ENCODE measurements at places on chromosomes 16 and 17. TPM values are rescaled to one million over a fixed set of nuclear protein-coding genes. Genes with fewer than 3 reads are reported as not detected.

CA4 gene
- total RNA-seq, result not detected

KRTAP1-5 gene
- total RNA-seq, result not detected

SLC38A8 gene
- total RNA-seq, result not detected

KRTAP9-4 gene
- total RNA-seq, result not detected

NACA2 gene
- not detected for total RNA-seq

TMEM114 gene
- total RNA-seq, result not detected

ARL17A gene
- 24.6 TPM for total RNA-seq

CTRB1 gene
- not detected for total RNA-seq

DNA sequence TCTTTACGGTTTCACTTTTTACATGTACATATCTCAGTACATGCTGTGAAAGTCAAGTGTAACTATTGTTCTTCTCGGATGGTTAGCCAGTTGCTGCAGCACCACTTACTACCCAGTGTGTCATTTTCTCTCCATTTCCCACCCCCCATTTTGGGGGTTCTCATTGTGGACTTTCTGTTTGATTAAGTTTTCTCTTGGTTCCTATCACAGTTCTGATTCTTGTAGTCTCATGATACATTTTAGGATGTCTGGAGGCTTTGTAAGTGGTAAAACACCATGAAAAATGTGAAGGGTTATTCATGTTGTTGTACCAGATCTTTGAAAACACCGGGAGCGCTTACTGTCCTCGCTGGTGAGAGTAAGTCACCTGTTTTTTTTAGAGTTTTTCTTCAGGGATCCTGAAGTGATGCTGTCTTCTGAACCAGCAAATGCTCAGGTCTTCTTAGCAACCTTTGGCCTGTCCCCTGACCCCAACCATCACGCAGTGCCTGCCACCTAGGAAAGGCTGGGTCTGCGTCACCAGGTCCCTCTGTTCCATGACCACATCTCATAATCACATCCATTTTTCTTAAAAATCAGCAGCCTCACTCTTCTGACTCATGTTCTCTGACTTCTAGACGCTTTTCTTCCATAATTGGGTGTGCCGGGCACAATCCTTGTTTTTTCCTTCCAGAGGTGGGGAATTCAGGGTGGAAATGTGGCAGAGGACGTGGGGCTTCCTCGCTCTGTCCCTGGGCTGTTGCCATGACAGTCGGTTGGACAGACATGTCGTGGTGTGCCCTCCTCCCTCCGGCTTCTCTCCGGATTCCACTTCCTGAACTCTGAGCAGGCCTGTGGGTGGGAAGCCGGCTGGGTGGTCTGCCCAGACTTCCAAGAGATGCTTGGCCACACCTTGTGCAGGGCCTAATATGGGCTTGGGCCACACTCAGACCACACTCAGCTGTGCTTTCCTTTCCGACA is 102.6 kb downstream of the NTN1 start:
- H3K36me3 ChIP-seq, result no peaks in the 10 kb centered on the region
- H3K4me1 ChIP-seq, result no peaks in the 10 kb centered on the region
- DNase-seq, result no peak
- no peak overlapping the region for H3K27ac ChIP-seq
- peaks cover 13% of the 10 kb centered on the region for H3K27me3 ChIP-seq

- no peak overlapping the region for H3K27ac ChIP-seq
- no peak overlapping the region for H3K4me3 ChIP-seq
- no peak for DNase-seq
- H3K36me3 ChIP-seq, result peaks cover 6% of the 10 kb centered on the region
- H3K4me1 ChIP-seq, result no peaks in the 10 kb centered on the region
These were observed 72.8 kb downstream of the WWP2 start for GRCh38 chr16:69834807-69835466.

GRCh38 chr17:77491921-77492445 is 351.2 kb downstream of the SEC14L1 start:
- peaks cover 48% of the 10 kb centered on the region for H3K36me3 ChIP-seq
- H3K27me3 ChIP-seq, result no peaks in the 10 kb centered on the region
- no peak for DNase-seq
- peaks cover 12% of the 10 kb centered on the region for H3K4me1 ChIP-seq
- H3K27ac ChIP-seq, result no peak overlapping the region

GRCh38 chr17:78890498-78890897 is 12.5 kb downstream of the CEP295NL start:
- H3K36me3 ChIP-seq, result no peaks in the 10 kb centered on the region
- DNase-seq, result peak; percentile 32
- H3K4me3 ChIP-seq, result no peak overlapping the region

DNA sequence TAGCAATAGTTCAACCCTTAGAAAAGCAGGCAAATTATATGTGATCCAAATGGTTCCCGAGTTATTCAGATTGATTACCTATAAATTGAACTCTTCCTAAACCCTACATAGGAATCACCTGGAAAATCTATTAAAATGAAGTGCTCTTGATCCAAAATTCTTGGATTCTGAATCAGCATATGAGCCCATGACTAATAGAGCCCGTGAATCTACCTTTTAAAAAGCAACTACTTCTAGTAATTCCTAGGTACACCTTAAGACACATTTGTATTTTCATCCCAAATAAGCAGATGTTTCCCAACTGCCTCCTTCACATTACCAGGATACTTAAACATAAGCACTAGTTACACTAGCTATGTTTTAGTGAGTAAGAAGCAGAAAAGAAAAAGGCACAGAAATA is 1171.0 kb upstream of the GOT2 start:
- no peaks in the 10 kb centered on the region for H3K27me3 ChIP-seq
- no peak overlapping the region for H3K4me3 ChIP-seq
- H3K36me3 ChIP-seq, result no peaks in the 10 kb centered on the region
- no peak overlapping the region for H3K27ac ChIP-seq

GRCh38 chr16:66231452-66232160 is 134.9 kb upstream of the CDH5 start:
- no peak overlapping the region for H3K4me3 ChIP-seq
- H3K27me3 ChIP-seq, result no peaks in the 10 kb centered on the region
- H3K36me3 ChIP-seq, result no peaks in the 10 kb centered on the region
- no peaks in the 10 kb centered on the region for H3K4me1 ChIP-seq

DNA sequence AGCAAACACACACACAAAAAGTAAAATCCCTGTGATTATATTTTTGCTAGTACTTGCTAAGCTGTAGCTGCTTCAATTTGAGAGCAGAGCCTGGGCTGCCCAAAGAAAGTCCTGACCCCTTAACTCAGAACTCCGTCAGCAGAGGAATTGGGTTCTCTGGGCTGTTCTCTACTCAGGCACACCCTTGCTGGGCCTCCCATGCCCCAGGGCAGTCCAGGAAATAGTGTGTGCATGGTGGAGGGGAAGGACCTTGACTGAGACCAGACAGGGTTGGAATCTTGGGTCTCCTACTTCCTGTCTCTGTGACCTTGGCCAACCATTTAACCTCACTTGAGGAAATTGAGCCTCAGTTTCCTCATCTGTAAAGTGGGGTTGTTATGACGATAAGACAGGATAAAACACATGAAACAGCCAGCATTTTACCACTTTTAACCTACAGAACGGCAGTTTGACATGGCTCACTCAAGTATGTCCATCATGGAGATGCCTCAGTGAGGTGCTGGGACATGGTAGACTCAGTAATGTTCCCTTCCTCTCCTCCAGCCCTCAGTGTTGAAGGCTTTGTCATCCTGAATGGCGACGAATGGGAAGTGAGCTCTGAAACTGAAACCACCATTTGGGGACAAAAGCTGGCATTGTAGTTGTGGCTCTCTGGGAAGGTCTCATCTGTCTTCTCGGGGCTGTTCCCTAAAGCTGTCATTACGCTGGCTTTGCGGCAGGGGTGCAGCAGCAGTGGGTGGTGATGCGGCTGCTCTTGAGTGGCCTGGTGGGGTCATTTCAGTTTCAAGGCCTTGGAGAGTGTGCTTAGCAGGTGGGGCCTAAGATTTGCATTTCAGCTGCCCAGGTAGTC is 74.9 kb downstream of the CMIP start:
- peak overlapping the region; percentile 42 for H3K27ac ChIP-seq
- H3K27me3 ChIP-seq, result no peaks in the 10 kb centered on the region
- peaks cover 49% of the 10 kb centered on the region for H3K4me1 ChIP-seq
- peaks cover 18% of the 10 kb centered on the region for H3K36me3 ChIP-seq

- H3K36me3 ChIP-seq, result no peaks in the 10 kb centered on the region
- H3K4me3 ChIP-seq, result no peak overlapping the region
- H3K27me3 ChIP-seq, result peaks cover 36% of the 10 kb centered on the region
- DNase-seq, result no peak
- peaks cover 13% of the 10 kb centered on the region for H3K4me1 ChIP-seq
These were observed 2.4 kb downstream of the UTS2R start for GRCh38 chr17:82373731-82374625.

DNA sequence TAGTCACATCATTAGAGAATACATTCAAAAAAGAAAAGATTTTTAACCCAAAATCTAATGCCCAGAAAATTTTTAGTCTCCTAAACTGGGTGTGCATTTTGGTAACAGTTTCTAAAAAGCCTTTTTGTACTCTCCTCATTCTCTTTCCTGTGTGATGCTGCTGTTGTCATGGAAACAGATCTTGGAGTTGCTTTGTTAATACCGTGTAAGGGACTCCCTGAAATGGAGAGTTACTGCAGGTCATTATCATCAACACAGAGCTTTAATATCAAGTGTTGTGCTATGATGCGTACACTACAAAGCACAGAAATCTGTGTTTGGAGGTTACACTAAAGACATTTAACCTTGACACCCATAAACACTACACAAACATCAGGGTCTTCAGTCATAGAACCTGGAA is 216.3 kb downstream of the PRKCA start:
- H3K4me3 ChIP-seq, result no peak overlapping the region
- peaks cover 74% of the 10 kb centered on the region for H3K36me3 ChIP-seq
- H3K4me1 ChIP-seq, result peaks cover 68% of the 10 kb centered on the region
- peak overlapping the region; percentile 51 for H3K27ac ChIP-seq
- DNase-seq, result no peak

DNA sequence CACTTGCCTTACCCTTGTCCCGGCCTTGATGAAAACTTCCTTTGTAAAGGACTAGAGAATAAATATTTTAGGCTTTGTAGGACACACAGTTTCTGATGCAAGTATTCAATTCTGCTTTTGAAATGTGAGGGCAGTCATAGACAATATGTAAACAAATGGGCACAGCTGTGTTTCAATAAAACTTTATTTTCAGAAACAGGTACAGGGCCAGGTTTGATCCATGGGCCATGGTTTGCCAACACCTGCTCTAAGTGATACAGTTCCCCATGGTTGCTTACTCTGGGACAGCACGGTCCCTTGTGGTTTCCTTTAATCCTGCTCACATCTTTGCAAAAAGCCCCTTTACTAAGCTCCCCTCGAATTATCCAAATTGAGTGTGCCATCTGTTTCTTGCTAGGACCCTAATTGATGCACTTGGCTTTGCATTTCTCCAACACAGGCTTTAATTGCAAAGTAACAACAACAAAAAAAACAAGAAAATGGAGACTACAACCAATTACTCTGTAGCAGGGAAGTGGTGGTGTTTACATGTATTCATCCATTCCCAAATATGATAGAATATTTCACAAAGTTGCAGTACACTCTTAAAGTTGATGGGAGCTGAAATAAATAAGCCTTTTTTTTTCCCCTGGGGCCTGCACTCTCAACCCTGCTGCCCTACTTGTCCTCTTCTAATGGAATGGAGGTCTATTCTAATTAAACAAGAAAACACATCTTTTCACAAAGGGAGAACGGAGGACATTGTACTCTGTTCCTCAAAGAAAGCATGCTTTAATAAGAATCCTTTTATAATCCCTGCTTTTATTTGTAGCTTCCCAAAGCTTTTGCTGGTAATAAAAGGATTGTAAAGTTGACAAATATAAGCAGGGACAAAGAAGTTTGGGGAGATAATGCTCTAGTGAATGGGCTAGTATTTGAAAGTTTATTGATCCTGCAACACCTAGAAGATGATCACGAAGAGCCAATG is 37.7 kb upstream of the TOX3 start:
- H3K27me3 ChIP-seq, result no peaks in the 10 kb centered on the region
- H3K36me3 ChIP-seq, result no peaks in the 10 kb centered on the region
- no peak overlapping the region for H3K27ac ChIP-seq

GRCh38 chr17:67272312-67273047 is 27.5 kb upstream of the HELZ start:
- no peak overlapping the region for H3K27ac ChIP-seq
- H3K4me3 ChIP-seq, result no peak overlapping the region
- no peaks in the 10 kb centered on the region for H3K4me1 ChIP-seq
- no peaks in the 10 kb centered on the region for H3K27me3 ChIP-seq
- no peaks in the 10 kb centered on the region for H3K36me3 ChIP-seq
- no peak for DNase-seq

DNA sequence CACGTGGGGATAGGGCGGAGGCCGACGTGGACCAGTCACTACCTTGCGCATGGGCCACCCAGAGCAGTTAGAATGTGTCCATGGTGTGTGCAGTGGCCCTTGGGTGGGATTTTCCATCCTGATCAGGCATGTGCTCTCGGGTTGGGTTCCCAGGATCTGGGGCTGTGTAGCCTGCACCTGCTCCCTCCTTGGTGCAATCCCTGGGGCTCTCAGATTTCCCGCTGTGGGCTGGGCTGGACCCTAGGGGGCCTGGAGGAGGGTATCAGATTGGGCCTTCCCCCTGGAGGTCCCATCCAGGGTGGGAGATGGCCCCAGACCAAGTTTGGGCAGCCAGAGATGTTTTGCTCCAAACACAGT is 1.3 kb downstream of the SMTNL2 start:
- H3K27ac ChIP-seq, result no peak overlapping the region
- no peak for DNase-seq
- no peak overlapping the region for H3K4me3 ChIP-seq
- H3K36me3 ChIP-seq, result no peaks in the 10 kb centered on the region

DNA sequence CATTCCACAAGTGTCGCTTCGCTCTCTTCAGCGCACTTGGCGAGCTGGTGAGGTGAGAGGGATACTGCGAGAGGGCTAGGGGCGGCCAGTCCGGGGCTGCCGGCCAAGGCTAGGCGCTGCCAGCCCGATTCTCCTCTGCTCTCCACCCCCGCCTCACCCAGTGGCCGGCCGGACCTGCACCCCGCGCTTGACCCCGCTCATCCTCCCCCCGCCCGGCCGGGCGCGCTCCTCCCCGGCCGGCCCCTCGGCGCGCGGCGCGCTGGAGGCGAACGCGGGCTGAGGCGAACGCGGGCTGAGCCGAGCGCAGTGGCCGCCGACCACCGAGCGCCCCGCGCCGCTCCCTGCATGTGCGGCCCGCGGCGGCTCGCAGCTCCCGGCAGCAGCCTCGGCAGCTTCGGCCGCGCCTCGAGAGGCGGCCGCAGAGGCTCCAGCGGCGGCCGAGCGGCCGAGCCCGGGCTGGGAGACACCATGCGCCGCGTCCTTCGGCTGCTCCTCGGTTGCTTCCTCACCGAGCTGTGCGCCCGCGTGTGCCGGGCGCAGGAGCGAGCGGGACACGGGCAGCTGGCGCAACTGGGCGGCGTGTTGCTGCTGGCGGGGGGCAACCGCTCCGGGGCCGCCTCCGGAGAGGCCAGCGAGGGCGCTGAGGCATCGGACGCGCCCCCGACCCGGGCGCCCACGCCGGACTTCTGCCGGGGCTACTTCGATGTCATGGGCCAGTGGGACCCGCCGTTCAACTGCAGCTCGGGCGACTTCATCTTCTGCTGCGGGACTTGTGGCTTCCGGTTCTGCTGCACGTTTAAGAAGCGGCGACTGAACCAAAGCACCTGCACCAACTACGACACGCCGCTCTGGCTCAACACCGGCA is at the start of gene SHISA9:
TSS of gene SHISA9 (plus strand) at position 2 of the 865 bp plus-strand sequence.
- no peaks in the 10 kb centered on the region for H3K4me1 ChIP-seq
- no peak for DNase-seq
- no peak within 1 kb of the TSS for H3K4me3 ChIP-seq
- peaks cover 58% of the 10 kb centered on the region for H3K27me3 ChIP-seq
- H3K27ac ChIP-seq, result no peak within 1 kb of the TSS

- H3K4me1 ChIP-seq, result peaks cover 26% of the 10 kb centered on the region
- H3K27ac ChIP-seq, result no peak overlapping the region
- no peak overlapping the region for H3K4me3 ChIP-seq
- no peaks in the 10 kb centered on the region for H3K27me3 ChIP-seq
These were observed 29.3 kb downstream of the FOXK2 start for GRCh38 chr17:82548681-82549303.

GRCh38 chr17:10271106-10271562 is 72.7 kb upstream of the GAS7 start:
- H3K4me3 ChIP-seq, result no peak overlapping the region
- no peaks in the 10 kb centered on the region for H3K36me3 ChIP-seq
- DNase-seq, result no peak

Data from activated T-helper 2 cell treated with anti-CD3 and anti-CD28 coated beads, Interferon-gamma antibody, Interleukin-2, Interleukin-4, amounts not matched to agents 10 μg/mL and 5 μg/mL and 100 μg/mL, durations not matched to agents 14 hours and 24 hours and 36 hours (primary cell).